NCI-H226 (cell line): ENCODE measurements at places on chromosomes 1 and 21.
A peak's percentile ranks its signal among the peaks of the same experiment; 100 is the strongest.

- DNase-seq: no peak
Measured at GRCh38 chr1:154433161-154433764, 28.1 kb downstream of the IL6R start.

- DNase-seq: no peak
Measured at GRCh38 chr1:15736038-15736891, at the start of gene SLC25A34. Gene SLC25A34, plus strand, starts transcription at chr1:15736258. Its CDS starts 228 bp downstream, at chr1:15736486.

- no peak for DNase-seq
Measured at GRCh38 chr1:25906644-25907300, 553 bp upstream of the STMN1 start.

DNA sequence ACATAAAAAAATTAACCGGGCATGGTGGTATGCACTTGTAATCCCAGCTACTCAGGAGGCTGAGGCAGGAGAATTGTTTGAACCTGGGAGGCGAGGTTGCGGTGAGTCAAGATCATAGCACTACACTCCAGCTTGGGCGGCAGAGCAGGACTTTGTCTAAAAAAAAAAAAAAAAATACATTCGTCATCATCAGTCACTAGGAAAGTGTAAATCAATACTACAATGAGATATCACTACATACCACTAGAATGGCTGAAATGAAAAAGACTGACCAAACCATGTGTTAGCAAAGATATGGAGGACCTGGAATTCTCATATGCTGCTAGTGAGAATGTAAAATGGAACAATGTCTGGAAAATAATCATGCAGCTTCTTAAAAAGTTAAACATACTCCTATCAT is 9.3 kb downstream of the SPATA45 start:
- DNase-seq: no peak

- no peak for DNase-seq
Measured at GRCh38 chr1:160127381-160127780, 11.8 kb downstream of the ATP1A2 start.

DNA sequence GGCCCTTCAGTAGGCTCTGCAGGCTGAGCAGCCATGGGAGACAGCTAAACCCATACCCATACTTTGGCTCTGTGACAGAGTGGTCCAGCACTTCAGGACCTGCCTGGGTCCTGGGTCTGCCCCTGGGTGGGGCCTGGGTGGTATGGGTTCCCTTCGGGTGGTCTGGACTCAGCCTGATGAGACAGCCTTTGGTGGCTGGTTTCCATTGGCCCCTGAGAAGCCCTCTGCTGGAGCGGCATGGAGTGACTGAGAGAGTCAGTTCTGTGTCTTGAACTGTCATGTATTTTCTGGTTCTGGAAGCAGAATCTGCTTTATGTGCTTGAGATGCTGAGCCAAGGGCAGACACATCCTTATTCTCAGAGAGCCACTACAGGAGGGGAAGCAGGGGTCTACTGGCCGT is 31.3 kb upstream of the KCNA2 start:
- no peak for DNase-seq

DNA sequence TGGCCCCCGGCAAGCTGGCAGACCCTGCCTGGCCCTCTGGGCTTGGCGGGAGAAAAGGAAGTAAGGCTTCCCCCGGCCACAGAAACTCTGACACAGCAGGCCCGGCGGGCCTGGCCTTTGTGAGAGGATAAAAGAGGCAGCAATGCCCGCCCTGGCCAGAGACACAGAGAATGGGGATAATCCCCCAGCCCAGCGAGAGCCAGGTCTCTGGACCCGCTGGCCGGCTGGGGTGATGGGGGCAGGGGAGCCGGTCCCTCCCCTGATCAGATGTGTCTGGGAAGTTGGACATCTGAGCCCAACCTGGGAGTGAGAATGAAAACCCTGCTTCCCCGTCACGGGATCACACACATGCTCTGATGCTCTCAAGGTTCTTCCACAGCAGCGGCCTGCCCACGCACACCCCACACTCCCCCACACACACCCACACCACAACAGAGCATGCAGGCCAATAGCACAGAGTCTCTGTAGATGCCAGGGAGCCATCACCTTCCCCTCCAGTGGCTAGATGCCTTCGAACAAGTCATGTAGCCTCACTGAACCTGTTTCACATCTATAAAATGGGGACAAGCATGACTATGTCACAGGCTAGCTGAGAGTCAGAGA is 4.2 kb downstream of the RSPO1 start:
- DNase-seq: no peak

- DNase-seq: peak; percentile 51
Measured at GRCh38 chr21:38171723-38172344, 85.0 kb upstream of the KCNJ15 start.

DNA sequence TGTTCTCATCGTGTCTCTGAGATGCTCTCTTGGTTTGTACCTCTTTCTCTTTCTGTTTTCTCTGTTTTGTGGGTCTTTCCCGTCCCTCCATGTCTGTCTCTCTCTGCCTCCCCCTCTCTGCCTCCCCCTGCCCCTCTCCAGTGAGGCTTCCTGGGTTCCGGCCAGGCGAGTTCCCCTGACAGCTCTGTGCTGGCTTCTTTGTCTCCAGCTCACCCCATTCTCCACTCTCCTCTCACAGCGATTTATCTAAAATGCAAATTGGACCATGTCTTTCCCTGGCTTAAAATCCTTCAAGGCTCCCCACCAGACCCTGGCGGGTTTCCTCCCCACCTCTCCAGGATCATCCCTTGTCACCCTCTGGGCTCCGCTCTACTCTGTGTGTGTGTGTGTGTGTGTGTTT is 202.4 kb upstream of the POU3F1 start:
- DNase-seq: no peak

GRCh38 chr1:89943846-89944781 is 50.8 kb upstream of the ZNF326 start:
- DNase-seq: no peak

DNA sequence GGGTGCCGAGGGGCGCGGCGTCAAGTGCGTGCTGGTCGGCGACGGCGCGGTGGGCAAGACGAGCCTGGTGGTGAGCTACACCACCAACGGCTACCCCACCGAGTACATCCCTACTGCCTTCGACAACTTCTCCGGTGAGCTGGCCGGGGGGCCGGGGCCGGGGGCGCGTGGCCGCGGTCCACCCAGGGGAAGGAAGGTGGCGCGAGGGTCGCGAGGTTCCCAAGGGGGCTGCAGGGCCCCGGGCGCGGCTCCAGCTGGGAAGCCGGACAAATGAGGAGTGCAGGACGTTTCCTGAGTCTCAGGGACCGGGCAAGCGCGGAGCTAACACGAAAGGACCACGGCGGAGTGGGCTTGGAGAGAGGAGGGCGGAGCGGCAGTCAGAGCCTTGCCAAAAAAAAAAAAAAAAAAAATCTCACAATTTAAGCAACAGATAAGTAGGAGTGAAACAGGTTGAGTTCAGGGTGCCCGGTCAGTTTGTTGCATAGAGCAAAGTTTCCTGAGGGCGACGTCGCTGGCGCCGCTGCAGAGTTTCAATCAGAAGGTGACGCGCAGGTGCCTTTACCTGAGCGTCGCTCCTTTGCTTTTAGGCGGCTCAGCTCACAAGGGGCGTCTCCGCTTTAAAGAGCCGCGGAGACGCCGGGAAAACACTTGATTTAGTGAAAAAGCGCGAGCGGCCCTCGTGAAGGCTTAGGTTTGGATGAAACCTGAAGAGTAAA is 750 bp downstream of the RHOU start:
- DNase-seq: no peak

DNA sequence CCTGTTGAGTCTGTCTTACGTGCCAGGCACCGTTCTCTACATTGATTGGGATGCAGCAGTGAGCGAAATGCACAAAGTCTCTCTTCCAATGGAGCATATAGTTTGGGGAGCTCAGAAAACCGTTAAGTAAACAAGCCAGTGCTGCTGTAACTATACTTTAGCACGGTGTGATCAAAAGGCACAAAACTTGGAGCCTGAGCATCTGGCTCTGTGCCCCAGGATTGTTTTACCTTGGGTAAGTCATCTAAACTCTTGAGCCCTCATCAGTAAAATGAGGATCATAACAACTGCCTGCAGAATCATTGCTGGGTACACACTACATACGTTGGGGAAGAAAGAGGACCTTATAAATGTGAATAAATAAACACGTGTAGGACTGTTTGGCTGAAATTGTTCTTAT is 1.8 kb downstream of the HHIPL2 start:
- no peak for DNase-seq

DNA sequence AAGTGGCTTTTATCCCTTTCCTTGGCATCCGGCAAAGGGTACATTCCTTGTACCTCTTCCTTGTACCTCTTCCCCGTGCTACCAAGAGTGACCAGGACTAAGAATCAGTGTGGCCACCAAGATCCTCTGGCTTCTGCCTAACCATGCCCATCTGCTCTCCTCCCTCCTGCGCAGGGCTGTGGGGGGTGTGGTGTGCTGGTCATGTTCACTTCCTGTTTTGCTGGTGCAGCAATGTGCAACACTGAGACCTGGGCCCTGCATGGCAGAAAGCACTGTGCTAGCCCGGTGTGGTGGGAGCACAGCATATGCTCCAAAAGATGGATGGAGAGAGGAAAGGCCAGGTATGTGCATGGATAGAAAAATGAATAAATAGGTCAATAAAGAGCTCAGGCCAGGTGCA is 33.3 kb upstream of the TENT5C start:
- DNase-seq: no peak

DNA sequence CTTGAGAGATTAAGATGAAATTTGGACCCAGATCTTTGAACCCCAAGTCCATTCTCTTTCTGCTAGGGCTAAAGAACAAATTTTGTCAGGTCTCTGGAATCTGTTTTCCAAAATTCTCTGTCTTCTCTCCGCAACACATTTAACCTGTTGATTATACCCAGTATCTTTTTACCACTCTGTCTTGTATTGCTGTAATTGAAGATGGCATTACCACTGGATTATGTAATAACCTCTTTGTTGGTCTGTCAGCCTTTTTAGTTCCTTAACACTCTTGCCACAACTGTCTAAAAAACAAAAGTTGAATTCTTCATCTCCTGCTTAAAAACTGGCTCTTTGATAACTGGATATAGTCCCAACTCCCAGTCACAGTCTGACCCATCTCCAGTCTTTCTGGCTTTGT is 3.0 kb downstream of the SRP9 start:
- no peak for DNase-seq
